ENCODE measurements at places on chromosomes 7 and 10.
A peak's percentile ranks its signal among the peaks of the same experiment; 100 is the strongest.

DNA sequence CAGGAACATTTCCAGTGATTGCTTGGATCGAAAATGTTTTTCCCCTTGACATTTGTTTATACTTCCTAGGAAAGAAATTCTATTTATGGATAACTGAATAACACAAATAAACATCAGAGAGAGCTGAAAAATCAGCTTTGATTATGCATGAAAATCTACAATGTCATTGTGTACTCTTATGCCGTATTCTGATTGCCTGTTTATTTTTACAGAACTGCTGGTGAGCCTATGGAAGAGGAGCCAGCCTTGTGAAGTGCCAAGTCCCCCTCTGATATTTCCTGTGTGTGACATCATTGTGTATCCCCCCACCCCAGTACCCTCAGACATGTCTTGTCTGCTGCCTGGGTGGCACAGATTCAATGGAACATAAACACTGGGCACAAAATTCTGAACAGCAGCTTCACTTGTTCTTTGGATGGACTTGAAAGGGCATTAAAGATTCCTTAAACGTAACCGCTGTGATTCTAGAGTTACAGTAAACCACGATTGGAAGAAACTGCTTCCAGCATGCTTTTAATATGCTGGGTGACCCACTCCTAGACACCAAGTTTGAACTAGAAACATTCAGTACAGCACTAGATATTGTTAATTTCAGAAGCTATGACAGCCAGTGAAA lies 121.5 kb downstream of the TWIST1 start:
- no peak for DNase-seq

DNA sequence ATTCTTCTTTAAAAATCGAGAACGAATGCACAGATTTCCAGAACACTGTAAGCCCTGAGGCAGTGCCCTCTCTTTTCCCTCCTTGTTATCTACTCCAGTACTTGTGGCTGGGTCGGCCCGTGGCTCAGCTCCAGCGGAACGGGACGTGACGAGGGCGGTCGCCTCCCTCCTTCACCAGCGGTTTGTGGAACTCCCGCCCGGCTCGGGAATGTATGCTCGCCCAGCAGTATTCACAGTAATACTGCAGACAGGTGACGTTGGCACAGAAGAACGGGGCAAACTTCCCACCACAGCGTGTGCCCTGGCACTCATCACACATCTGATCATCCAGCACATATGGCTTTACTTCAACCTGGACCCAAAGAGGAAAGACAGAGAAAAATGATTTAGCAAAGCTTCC lies 128.5 kb downstream of the BTAF1 start:
- DNase-seq = no peak

DNA sequence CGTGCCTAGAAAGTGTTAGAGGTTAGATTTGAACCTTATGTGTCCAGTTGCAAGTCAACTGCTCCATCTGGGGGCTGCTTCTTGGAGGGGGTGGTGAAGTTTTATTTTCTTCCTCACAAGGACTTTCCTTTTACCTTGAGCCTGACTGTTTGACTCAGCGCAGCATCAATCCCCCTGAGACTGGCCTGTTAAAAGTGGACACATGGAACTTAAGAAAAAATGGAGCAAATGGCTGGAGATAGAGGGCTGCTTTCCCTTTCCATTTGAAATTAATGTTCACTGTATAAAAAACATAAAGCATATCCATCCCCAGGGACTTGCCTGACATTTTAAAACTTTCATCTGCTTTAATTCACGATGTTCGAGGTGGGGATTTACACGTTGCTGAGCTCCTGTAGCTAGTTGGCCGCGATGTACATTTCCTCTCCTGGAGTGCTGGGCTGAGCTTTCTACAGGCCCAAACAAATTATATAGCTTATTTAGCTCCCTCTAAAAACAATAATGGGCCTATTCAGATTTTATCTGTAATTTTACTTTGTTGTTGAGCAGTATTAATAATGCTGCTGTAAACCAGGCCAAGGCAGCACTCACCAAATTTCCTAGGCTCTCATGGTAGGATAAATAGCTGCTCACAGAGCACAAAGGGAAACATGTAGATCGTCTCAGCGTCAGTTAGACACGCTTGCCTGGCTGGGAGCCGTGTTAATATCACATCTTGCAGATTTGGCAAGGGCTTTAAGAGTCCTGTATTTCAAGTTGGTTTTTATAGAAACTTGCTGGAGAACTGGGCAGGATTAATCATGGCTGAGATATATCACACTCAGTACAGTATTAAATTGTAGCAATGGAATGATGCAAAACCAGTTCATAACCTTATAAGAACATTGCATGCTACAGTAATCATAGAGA lies 251.5 kb downstream of the LRMDA start:
- no peak for DNase-seq

DNA sequence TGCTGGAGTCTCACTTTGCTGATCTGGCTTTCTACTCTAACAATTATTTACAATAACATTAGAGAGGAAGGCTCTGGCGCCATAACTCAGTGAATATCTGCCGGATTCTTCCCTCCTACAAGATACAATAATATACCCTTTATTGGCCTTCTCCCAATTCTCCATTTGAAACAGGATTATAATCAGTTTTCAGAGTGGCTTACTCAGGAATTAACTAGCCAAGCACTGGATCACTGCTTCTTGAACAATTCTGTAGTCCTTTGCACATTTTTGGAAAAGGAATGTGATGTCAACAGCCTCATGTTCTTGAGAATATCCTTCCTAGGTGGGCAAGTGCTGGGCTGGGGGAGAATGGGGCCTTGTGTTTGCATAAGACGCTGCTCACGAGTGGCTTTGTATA lies 125.9 kb downstream of the HIPK2 start:
- no peak for DNase-seq

DNA sequence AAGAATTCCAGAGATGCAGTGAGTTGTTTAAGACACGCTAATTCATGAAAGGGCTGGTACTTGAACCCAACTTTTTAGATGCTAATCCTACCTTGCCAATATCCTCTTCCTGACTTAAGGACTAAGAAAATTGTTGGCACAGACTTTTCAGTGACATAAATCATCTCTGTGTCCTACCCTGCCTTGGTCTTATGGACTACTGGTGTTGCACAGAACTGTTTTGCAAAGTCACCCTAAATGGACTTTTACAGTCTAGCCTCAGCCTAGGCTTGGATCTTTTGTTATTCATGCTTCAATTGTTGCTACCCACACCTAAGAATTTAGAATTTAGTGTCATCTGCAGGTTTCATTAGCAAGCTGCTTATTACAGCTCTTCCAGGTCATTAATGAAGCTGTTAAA lies 112.7 kb downstream of the SORCS1 start:
- DNase-seq = no peak

DNA sequence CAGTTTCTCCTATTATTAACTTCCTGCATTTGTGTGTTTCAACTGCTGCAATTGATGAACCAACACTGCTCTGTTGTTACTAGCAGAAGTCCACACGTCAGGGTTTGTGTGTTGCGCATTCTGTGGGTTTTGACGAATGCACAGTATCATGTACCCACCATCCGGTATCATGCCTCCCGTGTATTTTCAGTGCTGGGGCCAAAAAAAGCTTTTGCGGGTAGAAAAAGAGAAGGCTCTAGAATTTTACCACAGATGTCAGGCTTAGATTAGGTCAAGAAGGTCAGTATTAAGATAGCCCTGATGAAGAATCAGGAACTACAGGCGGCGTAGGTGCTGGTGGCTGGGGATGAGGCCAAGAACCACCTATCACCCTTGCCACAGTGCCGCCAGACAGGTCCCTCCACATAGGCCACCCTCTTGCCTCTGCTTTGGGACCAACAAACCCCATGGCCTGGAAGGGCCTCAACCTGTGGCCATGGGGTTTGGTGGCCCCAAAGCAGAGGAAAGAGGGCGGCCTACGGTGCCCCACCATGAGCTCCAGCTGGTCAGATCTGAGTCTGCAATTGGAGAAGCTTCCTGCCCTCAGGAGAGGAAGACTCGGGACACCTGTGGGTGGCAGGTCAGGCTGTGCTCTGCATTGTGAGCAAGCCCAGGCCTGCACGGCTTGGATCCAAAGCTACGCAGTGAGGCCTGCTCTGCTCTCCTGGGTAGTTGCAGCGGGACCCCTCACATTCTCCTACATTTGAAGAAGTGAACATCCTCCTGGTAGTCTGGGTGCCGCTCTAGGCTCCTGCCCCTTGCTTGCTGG lies 71.9 kb downstream of the MKI67 start:
- no peak for DNase-seq

DNA sequence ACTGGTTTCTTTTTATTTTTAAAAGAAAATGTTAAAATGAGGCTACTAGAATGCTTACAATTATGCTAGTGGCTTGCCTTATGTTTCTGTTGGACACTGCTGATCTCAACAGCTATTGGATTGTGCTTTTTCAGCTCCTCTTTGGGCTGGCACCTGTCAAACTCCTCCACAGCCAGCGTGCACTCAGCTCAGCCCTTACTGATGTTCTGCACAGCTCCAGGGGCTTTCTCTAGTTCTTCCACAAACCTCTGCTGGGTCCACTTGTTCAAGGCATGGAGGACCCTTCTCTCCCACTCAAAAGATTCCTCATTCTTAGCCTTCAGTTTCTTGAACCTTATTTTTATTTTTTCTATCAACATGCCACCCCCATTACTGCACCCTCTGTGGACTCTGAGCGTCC lies 96.0 kb downstream of the VIPR2 start:
- no peak for DNase-seq

DNA sequence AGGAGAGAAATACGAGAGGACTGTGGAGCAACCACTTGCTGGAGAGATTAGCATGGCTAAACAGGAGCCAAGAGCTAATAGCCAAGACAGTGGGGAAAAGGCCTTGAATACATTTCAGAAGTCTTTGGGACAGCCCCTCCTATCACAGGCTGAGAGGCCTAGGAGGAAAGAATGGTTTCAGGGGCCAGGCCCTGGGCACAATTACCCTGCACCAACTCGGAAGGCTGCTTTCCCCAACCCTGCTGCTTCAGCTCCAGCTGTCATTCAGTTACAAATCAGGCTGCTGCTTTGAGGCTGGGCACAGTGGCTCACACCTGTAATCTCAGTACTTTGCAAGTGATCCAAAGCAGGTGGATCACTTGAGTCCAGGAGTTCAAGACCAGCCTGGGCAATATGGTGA lies 32.0 kb upstream of the SLC35G1 start:
- no peak for DNase-seq

- DNase-seq = no peak
Observed at GRCh38 chr7:24773646-24774045, 16.4 kb upstream of the GSDME start.

DNA sequence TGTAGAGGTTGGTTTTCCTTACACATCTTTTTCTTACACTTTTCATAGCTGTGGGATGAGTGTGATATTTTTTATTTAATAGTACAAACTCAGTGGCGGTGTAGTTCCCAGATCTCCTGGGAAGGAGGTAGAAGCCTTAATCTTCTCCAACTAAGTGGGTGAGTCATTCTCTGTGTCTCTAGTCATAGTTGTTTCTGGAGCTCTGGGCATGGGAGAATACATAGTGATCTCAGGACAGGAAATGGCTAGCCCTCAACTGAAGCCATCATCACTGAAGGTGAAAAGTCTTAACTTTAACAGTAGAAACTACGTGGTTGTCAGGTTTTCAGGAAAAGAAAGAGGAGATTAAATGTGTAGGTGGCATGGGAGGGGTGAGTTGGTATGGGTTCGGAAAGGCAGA lies 319.4 kb upstream of the FZD8 start:
- DNase-seq = no peak

DNA sequence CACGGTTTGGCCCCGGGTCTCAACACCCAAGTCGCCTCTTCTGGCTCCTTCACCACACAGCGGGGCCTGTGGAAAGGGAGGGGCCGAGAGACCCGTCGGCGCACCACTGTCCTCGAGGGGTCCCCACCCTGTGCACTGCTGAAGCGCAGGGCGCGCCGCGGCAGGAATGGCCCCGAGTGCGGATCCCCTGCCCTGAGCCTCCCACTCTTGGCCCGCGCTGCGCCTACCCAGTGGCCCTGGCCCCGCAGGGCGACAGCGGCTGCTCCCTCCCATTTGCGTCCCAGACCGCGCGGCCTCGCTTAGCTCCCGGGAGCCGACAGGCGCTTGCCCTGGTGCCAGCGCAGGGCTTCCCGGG lies 2.1 kb upstream of the SFMBT2 start:
- no peak for DNase-seq

DNA sequence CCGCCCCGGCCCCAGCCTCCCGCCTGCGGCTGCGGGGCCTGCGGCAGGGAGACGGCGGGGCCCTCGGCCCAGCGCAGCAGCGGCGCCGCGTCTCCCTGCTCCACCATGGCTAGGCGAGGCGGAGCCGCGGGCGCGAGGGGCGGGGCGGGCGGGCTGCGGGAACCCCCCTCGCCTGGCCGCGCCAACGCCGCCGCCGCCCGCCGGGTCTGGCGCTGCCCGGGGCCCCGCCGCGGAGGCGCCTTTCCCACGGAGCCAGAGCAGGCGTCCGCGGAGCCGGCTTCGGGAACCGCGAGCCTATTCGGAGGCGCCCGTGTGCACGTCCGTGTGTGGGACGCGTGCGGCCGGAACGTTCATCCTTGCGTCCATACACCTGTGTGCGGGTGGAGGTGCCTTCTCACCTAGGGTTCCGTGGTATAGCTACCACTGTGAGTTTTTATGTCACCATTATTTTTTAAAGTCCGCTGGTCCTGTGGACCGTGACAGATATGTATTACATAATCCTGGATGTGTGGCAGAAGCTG lies at the start of gene DENND11:
TSS of gene DENND11 (minus strand) at position 120 of the 521 bp plus-strand sequence. CDS start at position 107, 13 bp downstream.
- DNase-seq = no peak

DNA sequence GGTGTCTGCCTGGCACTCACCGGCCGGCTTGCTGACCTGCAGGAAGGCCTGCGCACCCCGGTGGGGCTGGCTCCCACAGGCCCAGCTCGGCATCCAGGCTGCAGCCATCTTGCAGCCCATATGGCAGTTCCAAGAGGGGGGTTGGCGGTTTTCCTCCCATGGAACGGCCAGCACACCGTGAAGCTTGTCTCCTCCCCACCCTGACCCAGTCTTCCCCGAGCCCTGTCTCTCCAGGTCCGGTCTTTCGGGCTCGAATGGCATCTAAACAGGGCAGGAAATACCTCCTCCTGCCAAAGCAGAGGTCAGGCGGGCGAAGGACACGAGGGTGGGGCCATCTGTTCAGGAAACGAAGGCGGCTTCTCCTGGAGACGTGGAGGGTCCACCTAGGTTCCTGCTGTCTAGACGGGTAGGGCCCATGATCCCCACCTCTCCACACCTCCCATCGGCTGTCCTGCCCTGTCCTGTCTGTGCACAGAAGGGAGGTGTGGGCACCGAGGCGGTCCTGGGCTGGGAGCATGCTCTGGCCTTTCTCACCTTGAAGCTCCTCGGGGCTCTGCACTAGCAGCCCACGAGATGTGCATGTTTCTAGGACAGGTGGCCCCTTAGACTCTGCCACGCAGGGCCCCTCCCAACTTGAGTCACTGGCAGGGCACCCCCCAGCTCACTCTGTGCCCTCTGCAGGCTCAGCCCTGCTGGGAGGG lies 113.7 kb upstream of the DIP2C start:
- no peak for DNase-seq

DNA sequence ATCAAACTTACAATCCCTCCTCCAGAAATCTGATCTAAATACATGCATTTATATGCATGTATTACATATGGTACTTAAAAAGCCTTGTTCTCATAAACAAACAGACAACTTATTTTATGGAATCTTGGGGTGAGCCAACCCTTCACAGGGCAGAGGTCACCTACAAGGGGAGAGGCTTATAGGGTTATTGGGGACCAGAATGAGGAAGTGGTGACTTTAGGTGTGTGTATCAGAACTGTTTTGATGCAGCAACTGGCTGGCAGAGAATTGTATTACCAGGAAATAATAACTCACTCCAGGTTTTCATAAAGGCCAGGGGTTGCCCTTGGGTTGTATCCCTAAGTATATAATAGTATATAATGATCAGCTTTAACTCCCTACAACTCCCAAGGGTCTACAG lies 91.1 kb downstream of the SVIL start:
- DNase-seq = no peak

GRCh38 chr7:1412322-1413261 lies 46.7 kb downstream of the MICALL2 start:
- peak; percentile 52 for DNase-seq

- no peak for DNase-seq
Observed at GRCh38 chr10:87054373-87055295, 34.5 kb downstream of the FAM25A start.

Measured in tibial nerve (tissue), 4 donors.